Activated CD8-positive, alpha-beta memory T cell treated with anti-CD3 and anti-CD28 coated beads for 4 hours (primary cell): ENCODE measurements at places on chromosomes 5 and 9.

DNA sequence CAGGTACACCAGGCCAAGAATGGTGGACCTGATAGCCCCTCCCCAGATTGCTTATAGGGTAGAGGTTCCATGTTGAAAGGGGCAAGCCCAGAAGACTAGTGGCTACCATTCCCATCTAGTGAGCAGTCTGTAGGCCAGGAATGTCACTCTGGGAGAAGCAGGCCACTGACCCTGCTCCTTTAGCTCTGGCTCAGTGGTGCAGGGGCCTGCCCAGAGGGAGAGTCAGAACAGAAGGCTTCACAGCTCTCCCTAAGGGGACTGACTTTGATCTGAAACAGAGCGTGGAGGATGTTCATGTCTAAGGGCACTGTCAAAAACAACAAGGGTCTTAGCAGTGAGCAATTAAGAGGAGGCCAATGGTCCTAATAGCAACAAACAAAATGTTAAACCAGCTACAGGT is 81.7 kb downstream of the ZNF354C start:
- DNase-seq = no peak

DNA sequence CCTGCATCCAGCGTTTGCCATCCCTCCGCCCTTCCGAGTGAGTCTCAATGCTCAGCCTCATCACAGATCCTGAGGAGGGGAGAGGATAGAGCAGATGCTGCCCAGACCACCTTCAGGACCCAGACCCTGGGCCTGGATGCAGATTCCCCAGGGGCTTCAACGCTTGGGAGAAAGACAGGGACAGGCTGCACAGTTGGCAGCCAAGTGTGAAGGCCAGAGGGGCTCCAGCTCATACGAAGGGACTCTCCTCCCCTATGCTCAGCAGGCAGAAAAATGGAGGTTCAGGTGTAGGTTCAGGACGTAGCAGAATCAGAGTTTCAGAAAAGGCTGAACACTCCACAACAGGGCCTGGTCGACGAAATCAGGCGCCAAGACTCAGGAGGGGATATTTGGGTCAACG is 378.5 kb upstream of the IRX1 start:
- DNase-seq = no peak

DNA sequence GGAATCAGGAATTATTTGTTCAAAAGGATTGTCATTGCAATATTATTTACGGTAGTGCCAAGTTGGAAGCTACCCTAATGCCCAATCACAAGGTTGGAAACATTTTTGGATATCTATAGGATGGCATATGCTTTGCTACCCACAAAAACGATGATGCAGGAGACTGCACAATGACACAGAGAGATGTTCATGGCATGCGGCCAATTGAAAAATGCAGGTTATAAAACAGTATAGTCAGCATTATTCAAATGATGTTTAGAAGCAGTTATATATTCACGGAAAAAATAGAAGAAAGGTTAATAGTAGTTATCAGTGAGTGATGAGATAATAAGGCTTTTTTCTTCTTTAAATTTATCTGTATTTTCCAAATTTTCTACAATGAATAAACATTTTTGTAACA is 5.9 kb upstream of the ACSL6 start:
- DNase-seq = no peak

DNA sequence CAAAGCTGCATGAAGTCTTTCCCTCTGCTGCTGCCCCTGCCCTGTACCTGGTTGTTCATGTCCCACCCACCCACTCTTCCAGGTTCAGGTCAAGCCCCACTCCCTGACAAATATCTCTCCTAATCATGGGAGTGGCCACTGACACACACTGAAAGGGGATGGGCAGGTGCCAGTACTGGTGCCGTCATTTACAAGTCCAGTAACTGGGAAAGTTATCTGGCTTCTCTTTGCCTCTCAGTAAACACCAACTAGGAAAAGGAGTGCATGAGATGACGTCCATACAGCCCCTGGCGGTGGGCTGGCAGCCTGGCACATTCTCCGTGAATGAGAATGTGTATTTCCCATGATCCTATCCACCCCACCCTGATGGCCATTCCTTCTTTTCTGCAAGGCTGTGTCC is 225.2 kb downstream of the FSTL4 start:
- DNase-seq = no peak

DNA sequence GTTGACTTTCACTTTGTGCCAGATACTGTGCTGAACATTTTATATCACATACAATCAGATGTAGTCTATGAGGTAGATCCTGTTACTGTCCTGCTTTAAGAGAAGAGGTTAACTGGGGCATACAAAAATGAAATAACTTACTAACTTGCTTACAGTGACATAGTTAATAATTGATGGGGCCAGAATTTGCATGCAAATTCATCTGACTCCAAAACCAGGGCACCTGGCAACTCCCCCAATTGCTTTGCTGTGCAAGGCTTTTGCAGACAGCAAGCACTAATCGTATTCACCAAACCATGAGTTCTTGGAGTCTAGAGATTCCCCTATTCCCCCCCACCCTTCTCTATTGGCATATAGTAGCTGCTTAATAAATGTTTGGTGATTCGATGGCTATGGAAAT is 155.9 kb downstream of the TTLL11 start:
- no peak for DNase-seq

- DNase-seq = peak; percentile 36
These were observed 13.0 kb downstream of the ERAP1 start for GRCh38 chr5:96794757-96795156.
